ENCODE measurements at places on chromosomes 1 and 21.

- DNase-seq, result no peak
These were observed 637 bp upstream of the MYBPHL start for GRCh38 chr1:109307274-109308021.

- DNase-seq, result no peak
These were observed 1.3 kb downstream of the PARK7 start for GRCh38 chr1:7962636-7963377.

- DNase-seq, result peak; percentile 90
These were observed at the start of gene FAM89A for GRCh38 chr1:231040019-231040799. FAM89A (minus strand) TSS chr1:231040254; CDS start chr1:231040211, 43 bp downstream.

GRCh38 chr1:10965546-10966226 is 46.8 kb upstream of the TARDBP start:
- DNase-seq, result peak; percentile 71

- no peak for DNase-seq
These were observed 60.5 kb downstream of the SLC66A1 start for GRCh38 chr1:19372602-19373001.

- no peak for DNase-seq
These were observed 22.2 kb upstream of the RAP1A start for GRCh38 chr1:111597426-111597825.

DNA sequence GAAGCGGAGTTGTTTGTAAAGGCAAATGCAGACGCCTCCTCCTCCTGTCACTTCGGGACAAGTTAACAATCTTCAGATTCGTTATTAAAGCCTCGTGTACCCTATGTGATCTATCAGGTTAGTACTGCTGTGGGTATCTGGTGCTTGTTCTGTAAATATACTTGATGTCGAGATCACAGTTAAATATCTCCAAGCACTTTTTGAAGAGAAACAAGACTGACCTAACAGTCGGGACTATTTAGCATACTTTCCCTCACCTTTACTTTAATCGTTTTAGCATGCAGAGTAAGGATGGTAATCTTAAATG is 710 bp downstream of the KLHL20 start:
- no peak for DNase-seq

DNA sequence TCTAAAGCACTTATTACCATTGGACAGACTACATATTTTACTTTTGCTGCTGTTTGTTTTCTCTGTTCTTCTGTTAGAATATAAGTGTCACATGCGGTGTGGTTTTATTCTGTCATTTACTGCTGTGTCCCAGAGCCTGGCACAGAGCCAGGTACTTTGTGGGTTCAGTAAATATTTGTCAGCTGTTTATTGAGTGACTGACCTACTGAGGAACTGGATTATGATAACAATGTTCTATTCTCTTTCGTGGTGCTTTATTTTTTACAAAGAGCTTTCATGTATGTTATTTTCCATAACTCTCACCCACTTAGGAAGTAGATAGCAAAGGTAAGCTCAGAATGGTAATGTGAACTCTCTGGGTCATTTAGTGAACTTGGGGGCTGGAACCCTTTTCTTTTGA is 118.8 kb downstream of the RWDD3 start:
- DNase-seq, result no peak

GRCh38 chr1:197526736-197527371 is 248.4 kb downstream of the DENND1B start:
- no peak for DNase-seq

DNA sequence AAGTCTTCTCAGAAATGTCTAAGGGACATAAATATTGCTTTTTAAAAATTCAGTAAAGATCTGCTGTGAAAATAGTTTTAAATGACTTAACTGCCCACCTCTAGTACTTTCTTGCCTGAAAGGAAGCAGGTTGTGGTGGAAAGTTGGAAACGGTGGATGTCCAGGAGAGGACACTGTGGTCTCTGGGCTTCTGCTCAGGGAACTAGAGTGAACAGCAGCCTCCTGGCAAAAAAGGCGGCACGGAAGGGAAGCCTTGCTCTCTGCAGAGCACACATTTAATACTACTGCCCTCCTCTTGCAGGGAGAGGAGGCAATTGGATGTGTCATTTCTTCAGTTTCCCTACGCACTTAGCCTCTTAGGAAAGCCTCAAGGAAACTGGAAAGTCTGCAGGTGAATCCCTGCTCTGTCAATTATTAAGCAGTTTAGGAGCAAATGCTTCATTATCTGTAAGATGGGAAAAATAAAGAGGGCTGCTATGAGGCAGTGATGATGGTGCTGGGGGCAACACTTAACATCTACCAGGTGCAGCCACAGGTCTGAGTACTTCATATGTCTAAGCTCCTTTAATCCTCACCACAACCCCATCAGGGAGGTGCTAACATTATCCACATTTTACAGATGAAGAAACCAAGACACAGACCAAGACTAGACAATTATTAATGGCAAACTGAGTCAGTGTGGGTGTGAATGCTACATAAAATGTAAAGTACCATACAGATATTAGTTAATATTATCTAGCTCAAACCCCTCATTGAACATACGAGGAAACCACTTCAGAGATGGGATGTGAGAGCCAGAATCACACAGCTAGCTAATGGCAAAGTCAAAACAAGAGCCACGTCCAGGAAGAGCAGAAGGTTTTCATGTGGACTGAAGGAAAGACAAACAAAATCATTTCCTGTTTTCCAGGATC is 108.9 kb upstream of the ADAR start:
- DNase-seq, result no peak

GRCh38 chr1:235468004-235468403 is 36.2 kb downstream of the B3GALNT2 start:
- no peak for DNase-seq

DNA sequence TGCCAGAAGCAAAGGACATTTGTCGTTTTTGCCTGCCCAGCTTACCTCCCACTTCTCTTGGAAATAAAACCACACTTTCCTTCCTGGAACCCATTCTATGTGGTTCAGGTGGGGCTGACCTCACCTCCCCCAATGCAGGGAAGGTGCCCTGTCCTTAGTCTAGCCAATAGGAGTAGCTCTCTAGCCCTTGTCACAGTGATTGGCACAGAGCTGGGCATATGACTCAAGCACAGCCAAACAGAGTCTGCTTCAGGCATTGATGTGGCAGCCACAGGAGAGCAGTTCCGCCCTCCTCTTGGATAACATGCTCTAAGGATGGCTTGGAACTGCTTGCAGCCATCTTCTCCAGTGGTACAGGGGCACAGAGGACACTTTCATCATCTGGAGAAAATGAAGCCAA is 134.0 kb downstream of the LRIG2 start:
- DNase-seq, result no peak

DNA sequence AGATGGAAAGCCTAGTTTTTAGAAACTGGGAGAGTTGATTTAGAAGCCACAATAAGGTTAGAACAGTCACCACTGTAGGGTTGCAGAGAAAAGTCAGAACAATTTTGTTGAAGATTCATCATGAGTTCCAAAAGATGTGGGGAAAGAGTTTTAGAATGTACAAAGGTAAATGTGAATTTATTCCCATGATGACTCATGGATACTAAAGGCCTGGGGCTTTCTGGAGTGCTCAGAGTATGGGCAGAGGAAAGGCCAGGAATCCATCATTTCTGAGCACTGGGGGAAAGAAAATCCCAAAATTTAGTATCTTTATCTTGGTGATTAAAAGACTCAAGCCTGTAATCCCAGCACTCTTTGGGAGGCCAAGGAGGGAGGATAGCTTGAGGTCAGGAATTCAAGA is 17.8 kb downstream of the YBX1 start:
- DNase-seq, result no peak
